ENCODE measurements at places on chromosomes 3 and 15.

GRCh38 chr3:63611382-63611781, 41.1 kb upstream of the SNTN start:
- DNase-seq = no peak

DNA sequence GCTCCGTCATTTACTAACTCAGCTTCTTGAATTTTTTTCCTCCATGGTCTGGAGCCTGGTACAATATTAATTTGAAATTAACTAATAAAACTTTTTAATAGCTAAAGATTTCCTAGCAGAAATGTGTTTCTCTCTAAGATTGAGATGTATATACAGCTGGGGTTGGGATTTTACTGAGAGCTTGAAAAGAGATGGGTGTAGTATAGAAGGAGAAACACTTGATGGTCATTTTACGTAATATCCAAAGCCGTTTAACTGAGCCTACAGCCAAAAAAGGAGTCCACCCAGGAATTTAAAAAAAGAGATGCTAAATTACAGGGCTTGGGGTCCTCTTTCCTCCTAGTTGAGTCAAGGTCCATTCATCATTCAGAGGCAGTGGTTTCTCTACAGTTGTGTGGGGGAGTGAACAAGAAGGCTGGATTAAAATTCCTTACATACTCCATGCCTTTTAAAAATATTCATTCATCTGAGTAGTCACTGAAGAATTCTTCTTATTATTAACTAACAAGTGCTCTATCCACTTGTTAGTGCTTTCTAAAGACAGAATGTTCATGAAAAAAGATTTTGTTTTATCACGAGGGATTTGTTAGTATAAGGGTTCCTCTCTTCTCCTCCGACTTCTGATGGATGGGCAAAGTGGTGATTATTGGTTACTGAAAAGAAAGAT, 255.3 kb upstream of the IL12A start:
- DNase-seq = peak; percentile 78

DNA sequence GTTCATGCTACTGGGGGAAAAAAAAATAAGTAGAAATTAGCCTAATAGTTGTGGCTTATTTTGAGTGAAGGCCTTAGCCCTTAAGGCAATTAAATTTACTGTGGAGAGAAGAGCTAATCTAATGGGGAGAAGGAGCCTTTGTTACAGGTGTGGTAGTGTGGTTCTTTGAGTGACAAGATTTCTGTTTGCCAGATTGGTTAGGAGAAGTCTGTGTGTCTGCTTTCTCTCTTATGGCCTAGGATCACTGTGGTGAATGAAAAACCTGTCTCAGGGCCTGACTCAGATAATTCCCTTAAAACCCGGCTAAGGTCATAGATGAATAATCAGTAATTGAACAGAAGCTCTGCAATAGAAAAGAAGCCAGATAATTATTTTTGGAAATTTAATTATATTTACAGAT, 27.0 kb downstream of the OPA1 start:
- DNase-seq = no peak

DNA sequence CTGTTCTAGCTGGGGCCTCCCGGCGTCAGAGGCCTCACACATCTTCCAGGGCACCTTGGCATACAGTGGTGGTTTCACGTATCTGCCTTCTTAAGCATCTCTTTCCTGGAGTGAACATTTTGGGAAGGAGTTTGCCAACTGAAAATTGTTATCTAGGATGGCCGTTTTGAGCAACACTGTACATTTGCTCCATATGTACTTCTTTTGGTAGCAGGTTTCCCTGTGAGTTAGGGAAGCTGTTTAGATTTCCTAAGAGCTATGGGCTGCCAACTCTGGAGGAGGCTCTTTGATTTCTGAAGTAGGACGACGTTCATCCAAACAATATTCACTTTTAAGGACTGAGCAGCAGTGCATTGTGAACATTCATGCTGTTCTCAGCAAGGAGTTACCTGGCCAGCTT, 665.9 kb downstream of the SQOR start:
- DNase-seq = no peak

- peak; percentile 16 for DNase-seq
Observed at GRCh38 chr3:62131620-62132019, 241.7 kb downstream of the FEZF2 start.

DNA sequence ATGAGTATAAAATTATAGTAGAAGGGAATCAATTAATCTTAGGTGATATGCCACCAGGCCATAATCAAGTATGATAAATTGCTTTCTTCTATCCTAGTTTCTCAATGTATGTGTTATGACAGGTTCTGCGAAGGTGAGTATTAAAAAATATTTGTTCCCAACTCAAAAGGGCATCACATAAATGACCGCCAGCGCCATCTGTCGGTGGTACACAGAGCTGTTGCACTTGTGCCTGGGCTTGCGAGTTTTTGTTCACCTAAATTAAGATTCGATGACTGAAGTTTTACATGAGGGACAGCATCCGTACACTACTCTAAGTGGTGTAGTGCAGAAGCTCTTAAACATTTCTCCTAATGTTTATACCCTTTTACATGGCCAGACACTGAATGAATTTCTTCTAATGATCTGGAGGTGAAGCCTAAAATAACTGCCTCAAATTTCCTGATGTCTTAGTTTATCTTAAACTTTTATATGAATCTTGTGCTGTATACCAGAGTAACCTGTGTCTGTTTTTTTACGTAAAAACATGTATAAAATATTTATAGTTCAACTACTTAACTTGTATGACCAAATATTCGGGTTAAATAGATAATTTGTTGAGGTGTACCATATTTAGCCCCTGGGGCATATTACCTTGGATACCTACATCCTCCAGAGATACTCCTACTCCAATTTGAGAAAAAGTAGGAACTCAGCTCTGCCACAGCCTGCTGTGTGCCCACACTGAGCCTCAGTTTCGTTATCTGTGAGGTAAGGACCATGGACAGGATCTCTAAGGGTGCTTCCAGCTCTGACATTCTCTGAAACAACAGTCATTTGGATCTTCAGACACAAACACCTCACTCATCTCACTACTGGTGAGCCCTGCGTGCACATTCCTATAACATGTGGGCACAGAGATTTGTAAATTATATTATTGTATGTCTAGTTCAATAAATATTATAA, 365.6 kb downstream of the MAGI1 start:
- peak; percentile 45 for DNase-seq

- no peak for DNase-seq
Observed at GRCh38 chr3:50536471-50537180, 30.9 kb downstream of the C3orf18 start.

GRCh38 chr15:68385671-68386586, 46.0 kb downstream of the ITGA11 start:
- no peak for DNase-seq

GRCh38 chr3:53056442-53056841, 10.6 kb upstream of the SFMBT1 start:
- no peak for DNase-seq

DNA sequence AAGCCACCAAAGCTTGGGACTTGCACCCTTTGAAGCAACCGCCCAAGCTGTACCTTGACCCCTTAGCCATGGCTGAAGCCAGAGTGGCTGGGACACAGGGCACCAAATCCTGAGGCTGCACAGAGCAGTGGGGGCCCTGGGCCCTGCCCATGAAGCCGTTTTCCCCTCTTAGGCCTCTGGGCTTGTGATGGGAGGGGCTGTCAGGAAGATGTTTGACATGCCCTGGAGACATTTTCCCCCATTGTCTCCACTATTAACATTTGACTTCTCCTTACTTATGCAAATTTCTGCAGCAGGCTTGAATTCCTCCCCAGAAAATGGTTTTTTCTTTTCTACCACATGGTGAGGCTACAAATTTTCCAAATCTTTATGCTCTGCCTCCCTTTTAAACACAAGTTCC, 522.2 kb downstream of the EDEM1 start:
- DNase-seq = no peak

DNA sequence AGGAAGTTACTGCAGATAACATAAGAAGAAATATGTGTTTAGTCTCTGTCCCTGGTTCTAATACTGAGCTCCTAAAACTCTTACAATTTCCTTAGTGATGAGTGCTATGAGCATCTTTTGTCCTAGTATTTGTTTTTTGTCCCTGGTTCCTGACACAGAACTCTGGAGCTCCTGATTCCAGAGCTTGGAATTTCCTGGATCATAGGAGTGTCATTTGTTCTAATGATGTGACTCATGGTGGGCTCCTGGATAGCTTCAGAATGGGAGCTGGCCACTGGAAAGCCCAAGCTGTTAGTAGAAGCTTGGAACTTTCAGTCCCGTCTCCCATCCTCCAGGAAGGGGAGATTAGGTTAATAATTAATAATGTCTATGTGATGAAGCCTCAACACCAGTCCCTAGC, 98.2 kb downstream of the CNTN6 start:
- DNase-seq = peak; percentile 15

DNA sequence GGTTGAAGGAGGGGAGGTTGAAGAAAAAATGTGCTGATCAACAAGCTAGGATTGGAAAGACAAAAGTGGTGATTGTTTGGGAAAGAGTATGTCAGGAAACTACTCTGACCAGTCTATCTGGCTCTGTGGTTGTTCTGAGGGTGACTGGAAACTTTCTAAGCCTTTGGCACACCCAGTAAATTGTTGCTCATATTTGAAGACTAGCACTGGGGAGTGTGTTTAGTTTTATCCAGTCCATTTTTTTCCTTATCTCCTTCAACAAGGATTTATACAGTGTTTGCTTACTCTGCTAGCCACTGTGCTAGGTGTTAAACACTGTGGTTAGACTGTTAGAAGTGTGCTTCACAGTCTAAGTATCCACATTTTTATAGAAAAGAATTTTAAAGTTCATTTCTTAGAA, 28.8 kb downstream of the PPM1L start:
- no peak for DNase-seq

GRCh38 chr15:51263116-51263515, 75.3 kb downstream of the CYP19A1 start:
- no peak for DNase-seq

DNA sequence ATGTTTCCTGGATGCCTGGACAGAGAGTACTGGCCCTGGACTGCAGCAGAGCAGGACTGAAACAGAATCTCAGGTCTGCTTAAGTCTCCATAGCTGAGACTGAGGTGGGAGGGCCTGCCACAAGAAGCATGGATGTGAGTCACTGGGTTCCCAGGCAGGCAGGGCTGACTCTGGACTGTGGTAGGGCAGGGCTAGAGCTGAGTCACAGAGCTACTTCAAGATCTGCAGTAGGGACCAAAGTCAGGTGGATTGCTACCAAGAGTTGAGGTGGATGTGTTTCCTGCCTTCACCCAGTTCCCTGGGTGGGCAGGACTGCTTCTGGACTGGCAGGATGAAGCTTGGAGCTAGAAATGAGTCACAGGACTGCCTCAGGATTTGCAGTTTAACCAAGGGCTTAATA, 282.9 kb downstream of the AGBL1 start:
- peak; percentile 51 for DNase-seq

DNA sequence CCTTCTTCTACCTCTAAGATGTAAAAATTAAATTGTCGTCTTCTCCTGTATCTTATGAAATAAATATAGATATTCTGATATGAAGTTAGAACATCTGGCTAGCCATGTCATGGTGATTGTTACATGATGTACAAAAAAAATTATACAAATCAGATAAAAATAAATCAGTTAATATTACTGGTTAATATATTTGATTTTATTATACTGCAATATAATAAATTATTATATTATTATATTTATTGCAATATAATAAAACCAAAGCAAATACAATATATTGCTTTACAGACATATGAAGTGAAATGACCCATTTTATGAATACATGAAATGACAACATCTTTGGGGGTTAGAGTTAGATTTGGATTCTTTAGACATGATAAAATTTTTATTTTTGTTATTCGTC, 72.3 kb upstream of the NAALADL2 start:
- DNase-seq = no peak

GRCh38 chr3:169969174-169970095, 2.8 kb downstream of the SEC62 start:
- no peak for DNase-seq

DNA sequence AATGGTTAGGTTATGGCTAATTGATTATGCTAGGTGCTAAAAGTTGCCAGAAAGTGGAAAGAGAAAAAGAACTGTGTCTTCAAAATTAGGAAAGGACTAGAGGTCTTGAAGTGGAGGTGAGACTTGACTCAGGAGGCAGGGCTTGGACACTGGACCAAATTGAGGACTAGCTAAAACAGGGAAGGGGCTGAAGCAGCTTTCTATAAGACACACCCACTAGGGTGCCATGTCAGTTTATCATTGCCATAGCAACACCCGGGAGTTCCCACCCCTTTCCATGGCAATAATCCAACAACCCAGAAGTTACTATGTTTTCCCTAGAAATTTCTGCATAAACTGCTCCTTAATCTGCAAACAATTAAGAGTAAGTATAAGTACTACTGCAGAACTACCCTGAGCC, 42.9 kb upstream of the MITF start:
- no peak for DNase-seq

DNA sequence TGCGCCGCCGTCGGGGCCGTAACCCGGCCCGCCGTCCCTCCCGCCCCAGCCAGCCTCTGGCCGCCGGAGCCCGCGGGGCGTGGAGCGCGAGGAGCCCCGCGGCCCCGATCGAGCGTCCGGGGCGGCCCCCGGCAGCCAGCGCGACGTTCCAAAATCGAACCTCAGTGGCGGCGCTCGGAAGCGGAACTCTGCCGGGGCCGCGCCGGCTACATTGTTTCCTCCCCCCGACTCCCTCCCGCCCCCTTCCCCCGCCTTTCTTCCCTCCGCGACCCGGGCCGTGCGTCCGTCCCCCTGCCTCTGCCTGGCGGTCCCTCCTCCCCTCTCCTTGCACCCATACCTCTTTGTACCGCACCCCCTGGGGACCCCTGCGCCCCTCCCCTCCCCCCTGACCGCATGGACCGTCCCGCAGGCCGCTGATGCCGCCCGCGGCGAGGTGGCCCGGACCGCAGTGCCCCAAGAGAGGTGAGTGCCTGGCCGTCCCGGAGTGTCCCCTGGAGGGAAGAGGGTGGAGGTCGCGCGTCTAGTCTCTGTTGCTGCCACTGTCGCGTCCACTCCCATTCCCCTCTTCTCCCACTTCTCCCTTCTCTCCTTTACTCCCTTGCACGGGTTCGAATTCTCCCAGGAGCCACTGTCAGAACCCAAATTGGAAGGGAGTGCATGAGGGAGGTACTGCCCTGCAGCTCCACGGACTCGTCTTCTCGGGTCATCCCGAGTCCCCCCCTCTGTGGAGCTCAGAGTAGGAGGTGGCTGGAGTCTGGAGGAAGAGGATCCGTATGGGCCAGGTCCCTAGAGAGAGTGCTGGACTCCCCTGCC, 585 bp downstream of the CSK start:
- DNase-seq = no peak

GRCh38 chr15:87496109-87496508, 760.4 kb downstream of the NTRK3 start:
- no peak for DNase-seq

- no peak for DNase-seq
Observed at GRCh38 chr3:136559896-136560295, 192.3 kb downstream of the STAG1 start.
